Sciatic nerve (tissue), 2 donors: ENCODE measurements at places on chromosomes 7 and 10. TPM values are rescaled to one million over a fixed set of nuclear protein-coding genes. Genes with fewer than 3 reads are reported as not detected.

Gene TNRC18
- total RNA-seq = 107 TPM

GRCh38 chr10:2867788-2868299 is 199.5 kb upstream of the PFKP start:
- no peak for DNase-seq

Gene NKX2-3
- not detected for total RNA-seq

Gene OR6B1
- total RNA-seq = not detected

DNA sequence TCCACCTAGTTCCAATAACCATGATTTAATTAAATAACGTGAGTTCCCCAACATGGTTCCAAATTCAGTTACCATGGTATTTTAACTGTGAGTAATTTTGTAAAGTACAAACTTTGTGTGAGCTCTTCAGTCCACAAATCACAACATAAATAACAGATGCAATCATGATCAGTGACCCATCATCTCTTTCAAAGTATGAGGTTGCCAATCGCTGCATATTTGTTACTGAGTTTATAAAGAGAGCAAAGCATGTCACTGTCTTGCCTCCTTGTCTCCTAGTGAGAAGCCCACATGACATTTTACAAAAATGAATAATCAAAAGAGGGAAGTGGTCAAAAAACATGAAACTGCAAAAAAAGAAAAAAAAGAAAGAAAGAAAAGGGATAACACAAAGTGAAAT is 69.1 kb upstream of the PDSS1 start:
- DNase-seq = no peak

Gene C10orf53
- total RNA-seq = not detected

Gene RBP3
- not detected for total RNA-seq

Gene FZD8
- total RNA-seq = 43.5 TPM

Gene LIPF
- total RNA-seq = not detected

Gene CCM2
- 42.9 TPM for total RNA-seq

DNA sequence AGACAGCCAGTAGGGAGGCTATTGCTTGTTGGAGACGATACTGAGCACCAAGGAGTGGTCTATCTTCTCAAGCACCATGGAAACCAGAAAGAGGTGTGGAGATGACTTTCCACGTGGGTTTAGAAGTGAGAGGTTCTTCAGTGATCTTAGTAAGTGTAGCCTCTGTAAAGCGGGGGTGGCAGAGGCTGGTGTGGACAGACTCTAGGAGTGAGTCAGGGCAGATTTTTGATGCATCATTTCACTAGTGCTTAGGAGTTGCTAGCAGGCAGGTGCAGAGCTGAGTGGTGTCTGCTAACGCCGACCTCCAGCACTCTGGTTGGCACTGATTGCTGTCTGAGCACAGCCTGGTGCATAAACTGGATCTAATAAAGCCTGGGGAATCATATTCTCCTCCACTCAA is 78.4 kb upstream of the ADO start:
- no peak for DNase-seq

- DNase-seq = no peak
Observed at GRCh38 chr10:21452203-21452602, 73.3 kb downstream of the SKIDA1 start.

GRCh38 chr7:141193066-141193465 is 119.2 kb downstream of the TMEM178B start:
- DNase-seq = no peak

GRCh38 chr7:1814089-1814811 is 144.2 kb downstream of the ELFN1 start:
- no peak for DNase-seq

GRCh38 chr10:132938472-132939339 is 3.7 kb downstream of the CFAP46 start:
- peak; percentile 53 for DNase-seq

Gene IL6
- 28.1 TPM for total RNA-seq

GRCh38 chr10:21527598-21528235 is 2.2 kb upstream of the SKIDA1 start:
- no peak for DNase-seq

Gene SPDYE8
- total RNA-seq = not detected

DNA sequence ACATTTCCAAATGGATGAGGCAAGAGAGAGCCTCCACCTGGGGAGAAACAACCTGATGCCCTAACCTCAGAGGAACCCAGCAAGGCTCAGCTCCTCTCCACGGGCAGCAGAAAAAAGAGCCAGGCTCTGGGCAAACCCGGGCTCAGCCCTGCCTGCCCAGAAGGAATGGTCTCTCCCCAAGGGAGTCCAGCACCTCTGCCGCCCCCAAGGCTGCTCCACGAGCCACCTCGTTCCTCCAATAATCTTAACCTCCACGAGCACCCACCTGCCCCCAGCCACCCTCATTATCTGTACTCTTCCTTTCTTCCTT is 154.2 kb downstream of the GRID1 start:
- no peak for DNase-seq

GRCh38 chr10:97336942-97337831 is 2.7 kb upstream of the FRAT2 start:
- no peak for DNase-seq

Gene ODAD2
- total RNA-seq = 0.80 TPM

GRCh38 chr7:3250725-3251124 is 50.3 kb upstream of the SDK1 start:
- DNase-seq = no peak

Gene NAT16
- not detected for total RNA-seq

Gene IPMK
- total RNA-seq = 7.2 TPM

Gene TMEM184A
- total RNA-seq = 0.27 TPM

DNA sequence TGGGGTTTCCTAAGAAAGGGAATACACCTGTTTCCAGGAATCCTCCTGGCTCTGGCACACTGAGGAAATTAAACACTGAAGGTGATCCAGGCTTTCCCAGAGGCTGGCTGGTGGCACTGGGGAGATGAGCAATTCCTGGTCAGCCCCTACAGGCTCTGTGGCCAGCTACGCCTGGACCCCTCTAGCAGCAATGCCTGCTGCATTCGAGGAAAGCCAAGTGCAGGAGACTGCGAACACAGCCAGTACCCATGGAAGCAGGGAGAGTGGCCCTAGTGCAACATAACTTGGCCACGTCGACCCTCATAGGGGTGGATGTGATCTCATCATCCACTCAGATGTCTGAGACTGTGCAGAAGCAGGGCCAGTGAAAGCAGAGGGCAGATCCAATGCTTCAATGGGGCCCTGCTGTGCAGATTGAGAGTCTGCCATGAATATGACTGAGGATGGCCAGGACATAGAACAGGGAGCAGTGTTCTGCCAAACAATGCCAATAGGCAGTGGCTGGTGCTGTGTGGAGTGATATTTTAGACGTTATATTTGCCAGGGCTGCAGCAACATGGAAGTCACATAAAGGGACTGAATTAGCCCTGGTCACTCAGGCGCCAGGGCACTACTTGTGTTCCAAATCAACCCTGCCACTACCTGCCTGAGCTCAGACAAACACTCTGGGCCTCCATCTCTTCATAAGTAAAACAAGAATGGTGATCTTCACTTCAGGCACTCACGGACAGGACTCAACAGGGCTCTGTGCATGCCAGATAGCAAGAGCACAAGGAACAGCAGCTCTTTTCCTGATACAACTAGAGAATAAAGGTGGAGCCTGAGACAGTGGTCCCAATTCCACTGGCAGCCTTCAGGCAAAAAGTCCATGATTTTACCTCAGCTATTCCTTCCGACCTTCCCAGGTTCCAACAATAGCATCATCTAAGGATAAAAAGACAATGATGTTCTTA is 2.4 kb downstream of the ZNF488 start:
- DNase-seq = no peak

- peak; percentile 33 for DNase-seq
Observed at GRCh38 chr7:2938514-2939192, 94.5 kb upstream of the GNA12 start.

DNA sequence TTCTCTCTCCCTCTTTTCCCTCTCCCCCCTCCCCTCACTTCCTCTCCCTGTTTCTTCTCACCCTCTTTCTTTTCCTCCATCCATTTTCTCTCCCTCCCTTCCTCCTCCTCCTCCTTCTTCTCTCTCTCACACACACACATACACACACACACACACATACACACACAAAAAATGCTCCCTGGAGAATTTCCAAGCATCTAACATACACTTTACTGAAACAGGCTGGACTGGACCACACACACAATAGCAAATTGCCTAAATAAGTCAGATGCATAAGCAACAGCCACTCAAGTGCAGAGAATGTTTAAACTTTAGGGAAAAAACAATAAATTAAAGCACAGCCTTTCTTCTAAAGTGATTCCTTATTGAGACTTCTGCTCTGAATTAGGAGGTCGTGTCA is 267.7 kb downstream of the FGFR2 start:
- no peak for DNase-seq

GRCh38 chr7:26374647-26375373 is 83.1 kb downstream of the SNX10 start:
- DNase-seq = no peak

DNA sequence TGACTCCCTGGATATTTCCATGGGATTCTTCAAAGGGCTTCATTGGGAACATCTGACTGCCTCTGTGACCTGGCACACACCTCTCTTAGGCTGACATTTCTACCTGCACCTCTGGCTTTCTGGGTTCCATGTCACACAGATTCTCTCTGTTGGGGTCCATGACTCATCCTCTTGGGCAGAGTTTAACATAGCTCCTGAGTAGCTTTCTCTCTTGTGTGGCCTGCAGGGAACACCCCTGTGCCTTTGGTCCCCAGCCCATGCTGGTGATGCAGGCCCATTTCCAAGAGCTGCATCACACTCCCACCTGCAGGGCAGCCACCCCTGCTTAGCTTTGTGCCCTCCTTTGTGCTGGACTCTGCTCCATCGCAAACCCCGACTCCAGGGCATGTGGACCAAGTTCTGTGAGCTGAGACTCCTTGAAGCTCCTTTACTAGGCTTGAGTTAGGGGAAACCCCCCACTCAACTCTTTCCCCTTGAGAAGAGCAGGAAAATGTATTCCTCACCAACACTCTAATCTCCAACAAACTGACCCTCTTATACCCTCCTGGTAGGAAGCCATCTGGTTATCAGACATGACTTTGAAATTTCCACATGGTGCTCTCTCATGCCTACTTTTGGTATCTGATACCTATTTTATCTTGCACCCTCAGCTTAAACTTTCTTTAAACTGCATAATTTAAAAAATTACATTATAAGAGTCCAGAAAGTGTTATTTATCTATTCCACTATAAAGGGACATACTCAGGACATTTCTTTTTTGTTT is 93.3 kb downstream of the ZNF777 start:
- no peak for DNase-seq

Gene SFRP5
- 292 TPM for total RNA-seq

- DNase-seq = no peak
Observed at GRCh38 chr7:65250216-65250615, 123.4 kb upstream of the ZNF92 start.

GRCh38 chr7:94588075-94588474 is 67.9 kb downstream of the SGCE start:
- DNase-seq = no peak

Gene SPDYE6
- not detected for total RNA-seq

GRCh38 chr7:130921391-130922180 is 187.6 kb upstream of the KLF14 start:
- DNase-seq = no peak

Gene GRID2IP
- 0.18 TPM for total RNA-seq
